ENCODE measurements at places on chromosomes 5 and 9. TPM values are rescaled to one million over a fixed set of nuclear protein-coding genes. Genes with fewer than 3 reads are reported as not detected.
A peak's percentile ranks its signal among the peaks of the same experiment; 100 is the strongest.

The CD72 gene
- total RNA-seq: 4.6 TPM

The SLC22A4 gene
- total RNA-seq: 0.50 TPM

The FAM53C gene
- total RNA-seq: 51.3 TPM

The MLLT3 gene
- total RNA-seq: 10.0 TPM

The IL33 gene
- total RNA-seq: not detected

The SPINK5 gene
- total RNA-seq: 8.4 TPM

- DNase-seq: no peak
Measured at GRCh38 chr5:150481972-150482406, 25.9 kb upstream of the NDST1 start.

- DNase-seq: no peak
Measured at GRCh38 chr5:124671193-124671592, 75.2 kb downstream of the ZNF608 start.

DNA sequence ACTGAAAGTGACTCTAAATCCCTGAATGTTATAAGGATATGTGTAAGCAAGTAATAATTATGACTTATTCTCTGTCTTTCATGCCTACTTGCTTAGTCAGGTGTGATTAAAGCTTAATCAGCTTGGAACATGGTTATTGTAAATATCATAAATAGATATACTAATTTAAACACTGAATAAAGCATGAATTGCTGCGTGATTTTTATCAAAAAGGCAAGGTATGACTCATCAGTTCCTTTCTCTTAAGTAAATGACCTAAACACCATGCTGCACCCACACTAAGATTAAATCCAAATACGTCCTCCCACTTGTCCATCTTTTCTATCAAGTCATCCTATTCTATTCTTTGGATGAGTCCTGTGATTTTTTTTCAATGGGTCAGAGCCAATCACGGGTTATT is 124.6 kb upstream of the MTAP start:
- no peak for DNase-seq

DNA sequence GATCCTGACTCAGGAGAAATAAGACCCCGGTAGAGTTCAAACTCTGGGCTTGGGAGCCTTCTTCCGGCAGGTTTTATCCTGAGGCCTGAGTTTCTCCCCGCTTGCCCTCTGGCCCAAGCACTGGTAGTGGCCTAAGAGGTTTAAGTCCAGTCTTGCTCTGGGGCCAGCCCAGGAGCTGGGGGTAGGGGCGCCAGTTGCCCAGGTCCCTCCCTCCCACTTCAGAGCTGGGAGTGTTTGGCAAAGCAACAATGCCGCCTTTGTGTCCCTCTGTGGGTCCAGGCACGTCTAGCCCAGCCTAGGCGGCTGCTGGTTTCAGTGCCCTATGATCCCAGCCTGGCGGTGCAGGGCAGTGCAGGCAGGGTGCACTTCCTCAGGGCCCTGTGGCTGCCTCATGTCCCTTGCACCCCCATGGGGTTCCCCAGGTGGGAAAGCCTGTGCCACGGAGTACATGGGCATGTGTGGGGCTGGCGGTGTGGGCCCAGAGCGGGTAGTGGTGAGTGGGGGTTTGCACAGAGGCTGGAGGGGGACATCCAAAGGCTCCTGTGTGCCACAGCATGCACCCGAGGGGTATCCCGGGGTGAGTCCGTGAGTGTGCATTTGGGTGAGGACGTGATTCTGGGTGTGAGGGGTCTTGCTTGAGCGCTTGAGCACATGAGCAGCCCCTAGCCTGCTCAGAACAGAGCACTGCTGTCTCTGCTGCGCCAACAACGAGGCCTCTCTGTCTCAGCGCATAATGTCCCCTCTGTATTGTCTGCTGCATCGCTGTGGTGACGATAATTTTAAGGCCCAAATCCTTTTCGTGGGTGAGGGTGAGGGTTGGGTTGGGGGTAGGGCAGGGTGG is 61.7 kb upstream of the PSD2 start:
- DNase-seq: no peak

- DNase-seq: peak; percentile 77
Measured at GRCh38 chr5:31809050-31809870, 170.3 kb downstream of the PDZD2 start.

- peak; percentile 14 for DNase-seq
Measured at GRCh38 chr5:97231025-97231636, 48.1 kb upstream of the RIOK2 start.

DNA sequence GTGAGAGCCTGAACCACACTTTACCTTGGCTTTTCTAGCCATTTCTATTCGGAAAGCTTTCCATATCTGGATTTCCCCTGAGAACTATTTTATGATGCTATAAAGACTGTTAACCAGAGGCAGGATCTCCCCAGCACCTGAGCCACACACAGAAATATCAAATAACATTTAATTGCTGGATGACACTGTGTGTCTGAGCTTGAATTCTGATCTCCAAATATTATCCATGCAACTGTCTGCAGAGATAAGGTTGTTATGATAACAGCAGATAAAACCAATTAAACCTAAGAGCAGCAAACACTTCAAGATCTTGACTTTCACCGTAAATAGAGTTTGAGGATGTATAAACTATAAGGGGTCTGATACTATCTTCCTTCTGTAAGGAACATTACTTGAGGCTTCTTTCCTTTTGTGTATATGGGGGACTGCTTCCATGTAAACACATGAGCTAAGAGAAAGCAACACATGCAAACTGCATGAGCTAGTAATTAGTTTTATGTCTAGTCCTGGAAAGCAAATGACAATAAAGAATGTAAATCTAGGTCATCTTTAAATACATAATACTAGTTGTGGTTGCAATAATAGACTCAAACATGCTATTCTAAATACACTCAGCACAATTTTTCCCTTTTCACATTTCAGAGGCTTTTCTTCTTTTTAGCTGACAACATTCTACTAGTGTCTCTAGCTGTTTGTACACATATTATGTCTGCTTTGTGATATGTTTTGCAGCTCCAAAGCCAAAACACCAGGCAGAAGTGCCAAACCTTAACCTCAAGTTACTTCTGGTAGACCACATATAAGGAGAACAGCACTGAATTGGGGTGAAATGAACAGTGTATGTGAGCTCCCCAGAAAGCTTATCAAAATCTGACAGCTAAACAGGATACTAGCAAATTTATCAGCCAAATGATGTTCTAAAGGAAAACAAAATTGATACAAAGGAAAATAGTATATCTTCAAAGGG is 136.5 kb downstream of the EFNA5 start:
- DNase-seq: no peak

DNA sequence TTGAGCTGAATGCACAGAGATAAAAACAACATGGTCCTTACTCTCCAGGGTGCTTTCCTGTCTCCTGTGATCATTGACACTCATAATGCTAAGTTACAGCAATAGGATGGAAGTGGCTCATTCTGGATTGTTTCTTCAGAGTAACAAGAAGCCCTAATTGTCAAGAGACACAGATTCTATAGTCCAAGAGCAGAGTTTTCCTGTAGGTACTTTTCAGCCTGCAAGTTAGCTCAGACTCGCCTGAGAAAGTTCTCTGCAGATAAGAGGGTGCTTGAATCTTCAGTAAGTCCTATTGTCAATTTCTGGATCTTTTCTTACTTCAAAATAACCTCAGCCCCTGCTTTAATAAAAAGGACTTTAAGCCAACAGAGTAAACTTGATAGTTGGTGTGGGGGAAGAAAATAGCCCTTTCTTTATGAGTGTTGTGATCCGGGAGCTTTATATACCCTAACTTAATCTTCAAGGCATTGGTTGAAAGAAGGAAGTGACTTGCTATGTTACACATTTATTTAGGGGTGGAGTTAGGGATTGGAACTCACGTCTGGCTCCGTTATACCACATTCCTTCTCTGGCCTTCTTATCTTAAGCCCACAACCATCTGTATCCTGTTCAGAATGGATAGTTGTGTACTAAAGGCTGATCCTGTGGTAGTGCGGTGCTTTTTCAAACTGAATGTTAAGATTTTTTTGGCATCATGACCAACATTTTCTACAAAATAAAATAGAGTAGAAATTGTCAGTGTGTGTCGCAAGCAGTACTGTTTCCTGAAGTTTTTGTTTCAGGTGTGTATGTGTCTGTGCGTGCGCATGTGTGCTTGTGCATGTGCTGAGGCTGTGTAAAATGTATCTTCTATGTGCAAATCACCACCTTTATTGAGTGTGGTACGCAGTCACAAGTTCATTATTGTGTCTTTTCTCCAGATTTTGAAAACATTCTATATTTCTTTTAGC is 173.9 kb downstream of the WDR70 start:
- no peak for DNase-seq

DNA sequence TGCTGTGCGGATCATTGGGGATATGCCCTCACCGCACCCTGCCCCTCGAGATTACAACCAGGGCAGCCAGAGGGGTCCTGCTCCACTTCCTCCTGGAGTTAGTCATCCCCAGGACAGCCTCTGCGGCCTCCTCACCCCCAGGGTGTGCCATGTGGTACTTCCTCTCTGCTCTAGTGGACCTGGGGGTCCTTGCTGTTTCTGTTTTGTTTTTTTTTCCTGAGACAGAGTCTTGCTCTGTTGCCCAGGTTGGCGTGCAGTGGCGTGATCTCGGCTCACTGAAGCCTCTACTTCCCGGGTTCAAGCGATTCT is 5.2 kb upstream of the FCN1 start:
- DNase-seq: no peak

DNA sequence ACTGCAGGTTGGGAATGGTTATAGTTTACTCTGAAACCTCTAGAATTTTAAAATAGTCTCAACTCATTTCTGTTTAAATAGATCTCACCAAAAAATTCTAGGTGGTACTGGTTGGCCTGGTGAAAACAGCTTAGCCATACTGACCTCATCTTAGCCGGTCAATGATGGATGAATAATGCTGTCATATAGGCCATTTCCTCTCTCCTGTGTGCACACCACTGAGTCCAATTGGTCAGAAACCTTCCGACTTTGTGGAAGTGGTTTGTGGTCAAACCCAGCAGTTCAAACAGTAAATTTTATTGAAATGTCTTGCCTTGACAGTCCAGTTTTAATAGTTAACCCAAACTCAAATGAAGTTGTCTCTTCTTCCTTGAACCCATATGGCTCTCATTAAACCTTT is 98.6 kb downstream of the GIN1 start:
- DNase-seq: no peak

Measured in WTC11 (cell line).